ENCODE measurements at places on chromosomes 2 and 18.

- peak; percentile 96 for DNase-seq
Observed at GRCh38 chr18:57434536-57435494, at the start of gene ONECUT2. Gene ONECUT2 (plus strand): TSS chr18:57435374. CDS start chr18:57435717, 343 bp downstream.

DNA sequence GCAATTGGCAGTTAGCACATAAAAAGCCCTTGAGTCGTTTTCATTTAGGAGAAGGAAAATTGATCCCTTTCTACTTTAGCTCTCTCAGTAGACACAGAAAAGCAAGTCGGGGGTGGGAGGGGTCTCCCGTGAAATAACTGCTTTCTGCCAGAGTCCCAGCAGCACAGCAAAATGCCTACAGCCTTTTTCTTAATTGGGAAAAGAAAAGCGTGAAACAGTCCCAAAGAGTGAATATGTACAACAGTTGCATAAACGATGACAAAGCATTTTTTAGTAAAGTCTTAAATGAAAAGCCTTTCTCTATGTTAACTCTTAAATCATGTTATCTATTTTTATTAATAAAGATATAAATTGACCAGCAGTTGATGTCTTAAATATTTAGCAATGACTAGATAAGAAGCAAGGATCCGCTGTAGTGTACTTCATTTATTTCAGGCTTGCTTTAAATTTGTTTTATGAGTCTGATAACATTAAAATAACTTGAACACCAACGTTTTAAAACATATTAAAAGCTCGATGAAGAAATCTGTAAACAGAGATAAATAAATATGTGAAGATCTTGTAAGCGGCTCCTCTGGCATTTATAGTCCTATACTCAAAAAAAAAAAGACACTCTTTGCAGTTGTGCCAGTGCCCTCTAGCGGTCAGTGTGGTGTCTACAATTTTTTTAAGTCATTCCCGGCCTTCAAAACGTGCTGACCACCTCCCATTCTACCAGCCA lies 42.3 kb upstream of the ATIC start:
- DNase-seq = peak; percentile 75

- DNase-seq = no peak
Observed at GRCh38 chr2:120764492-120764891, 28.8 kb downstream of the GLI2 start.

- no peak for DNase-seq
Observed at GRCh38 chr2:41000374-41000773, 548.5 kb upstream of the SLC8A1 start.

GRCh38 chr2:226497146-226497909 lies 302.3 kb downstream of the IRS1 start:
- no peak for DNase-seq

- DNase-seq = no peak
Observed at GRCh38 chr2:18085593-18085992, 207.1 kb downstream of the KCNS3 start.

DNA sequence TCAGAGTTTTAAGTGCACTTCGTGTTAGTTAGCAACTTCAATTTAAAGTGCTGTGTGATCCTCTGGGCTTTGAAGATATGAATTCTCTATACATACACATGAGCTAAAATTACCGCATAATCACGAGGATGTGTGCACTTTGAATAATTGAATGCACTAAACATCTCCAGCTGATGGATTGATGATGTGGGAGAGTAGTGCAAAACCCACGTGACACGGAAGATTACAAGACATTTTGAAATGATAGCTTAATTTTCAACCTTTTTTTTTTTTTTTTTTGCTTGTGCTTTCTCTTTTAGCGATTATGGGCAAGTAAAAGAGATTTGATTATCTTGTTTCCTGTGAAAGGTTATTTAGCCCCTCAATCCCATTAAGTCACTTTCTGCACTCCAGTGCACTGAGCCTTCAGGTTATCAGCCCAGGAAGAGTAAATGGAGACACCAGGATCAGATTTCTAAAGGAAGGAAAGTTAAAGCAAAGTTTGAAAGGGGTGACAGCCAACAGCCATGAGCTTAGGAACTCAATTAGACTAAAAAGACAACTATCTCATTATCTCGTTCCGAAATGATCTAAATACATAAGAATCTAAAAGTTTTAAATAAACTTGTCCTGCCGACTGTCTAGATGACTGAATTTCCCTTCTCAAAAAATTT lies 81.6 kb downstream of the CDK15 start:
- no peak for DNase-seq

- DNase-seq = no peak
Observed at GRCh38 chr18:73901566-73901965, 246.1 kb downstream of the FBXO15 start.

DNA sequence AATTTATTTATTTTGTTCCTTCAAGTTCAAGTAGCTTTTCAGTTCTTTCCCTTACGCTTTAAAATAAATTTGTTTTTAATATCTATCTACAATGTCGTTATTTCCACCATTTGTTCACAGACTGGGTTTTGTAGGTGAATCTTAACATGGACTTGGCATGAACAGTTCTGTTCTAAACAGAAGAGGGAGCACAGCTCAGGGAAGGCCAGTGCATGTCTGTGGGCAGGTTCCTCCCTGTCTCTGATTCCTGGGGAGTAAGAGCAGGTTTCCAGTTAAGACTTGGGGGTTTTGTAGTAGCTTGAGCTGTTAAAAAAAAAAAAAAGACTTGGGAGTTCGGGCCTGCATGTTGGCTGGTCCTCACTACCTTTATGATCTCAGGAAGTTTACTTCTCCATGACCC lies 11.1 kb downstream of the TTL start:
- DNase-seq = no peak

DNA sequence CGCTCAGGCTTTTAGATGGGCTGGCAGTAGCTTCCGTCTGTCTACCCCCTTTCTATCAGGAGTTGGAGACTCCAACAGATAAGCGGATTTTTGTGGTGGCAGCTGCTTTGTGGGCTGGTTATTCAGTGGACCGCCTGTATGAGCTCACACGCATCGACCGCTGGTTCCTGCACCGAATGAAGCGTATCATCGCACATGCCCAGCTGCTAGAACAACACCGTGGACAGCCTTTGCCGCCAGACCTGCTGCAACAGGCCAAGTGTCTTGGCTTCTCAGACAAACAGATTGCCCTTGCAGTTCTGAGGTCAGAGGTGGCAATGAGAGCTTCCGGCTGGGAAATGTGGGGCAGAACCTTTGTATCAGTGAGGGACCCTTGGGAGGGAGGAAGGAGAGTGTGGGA lies 14.8 kb downstream of the CAD start:
- DNase-seq = no peak

- DNase-seq = no peak
Observed at GRCh38 chr18:73901151-73901550, 246.5 kb downstream of the FBXO15 start.

DNA sequence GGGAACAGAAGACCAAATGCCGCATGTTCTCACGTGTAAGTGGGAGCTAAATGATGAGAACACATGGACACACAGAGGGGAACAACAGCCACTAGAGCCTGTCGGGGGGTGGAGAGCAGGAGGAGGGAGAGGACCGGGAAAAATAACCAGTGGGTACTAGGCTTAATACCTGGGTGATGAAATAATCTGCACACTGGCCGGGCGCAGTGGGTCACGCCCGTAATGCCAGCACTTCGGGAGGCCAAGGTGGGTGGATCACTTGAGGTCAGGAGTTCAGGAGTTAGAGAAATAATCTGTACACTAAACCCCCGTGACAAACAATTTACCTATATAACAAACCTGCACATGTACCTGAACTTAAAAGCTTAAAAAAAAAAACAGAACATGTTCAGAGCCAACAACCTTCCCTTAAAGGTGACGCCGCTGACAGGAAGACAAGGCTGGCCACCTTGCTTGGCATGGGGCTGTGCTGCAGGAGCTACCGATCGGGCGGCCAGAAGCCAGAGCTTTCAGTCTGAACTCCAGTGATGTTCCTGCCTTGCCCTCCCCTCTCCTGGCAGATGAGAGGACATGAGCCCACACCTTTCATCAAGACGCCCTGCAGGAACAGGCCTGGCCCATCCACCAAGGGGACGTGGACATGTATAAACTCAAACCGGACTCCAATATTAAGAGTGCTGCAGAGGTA lies 11.2 kb downstream of the SLC66A2 start:
- DNase-seq = peak; percentile 11

- peak; percentile 34 for DNase-seq
Observed at GRCh38 chr2:20422402-20423271, 24.2 kb upstream of the RHOB start.

DNA sequence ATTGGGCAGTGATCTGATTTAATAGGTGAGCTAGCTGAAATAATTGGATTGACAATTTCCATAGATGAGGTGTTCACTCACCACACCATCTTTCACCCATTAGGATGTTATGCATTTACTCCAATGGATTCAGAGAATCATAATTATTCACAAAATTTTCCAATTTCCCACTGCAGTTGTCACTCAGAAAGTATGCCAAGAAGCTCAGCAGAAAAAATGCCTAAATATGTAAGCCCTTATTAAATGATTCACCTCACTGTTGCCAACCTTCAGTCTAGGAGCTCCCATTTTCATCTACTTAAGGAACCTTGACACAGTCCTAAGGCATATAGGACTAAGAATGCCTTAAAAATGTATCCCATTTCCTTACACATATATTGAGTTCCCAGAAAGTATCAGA lies 94.3 kb downstream of the MBD2 start:
- no peak for DNase-seq

DNA sequence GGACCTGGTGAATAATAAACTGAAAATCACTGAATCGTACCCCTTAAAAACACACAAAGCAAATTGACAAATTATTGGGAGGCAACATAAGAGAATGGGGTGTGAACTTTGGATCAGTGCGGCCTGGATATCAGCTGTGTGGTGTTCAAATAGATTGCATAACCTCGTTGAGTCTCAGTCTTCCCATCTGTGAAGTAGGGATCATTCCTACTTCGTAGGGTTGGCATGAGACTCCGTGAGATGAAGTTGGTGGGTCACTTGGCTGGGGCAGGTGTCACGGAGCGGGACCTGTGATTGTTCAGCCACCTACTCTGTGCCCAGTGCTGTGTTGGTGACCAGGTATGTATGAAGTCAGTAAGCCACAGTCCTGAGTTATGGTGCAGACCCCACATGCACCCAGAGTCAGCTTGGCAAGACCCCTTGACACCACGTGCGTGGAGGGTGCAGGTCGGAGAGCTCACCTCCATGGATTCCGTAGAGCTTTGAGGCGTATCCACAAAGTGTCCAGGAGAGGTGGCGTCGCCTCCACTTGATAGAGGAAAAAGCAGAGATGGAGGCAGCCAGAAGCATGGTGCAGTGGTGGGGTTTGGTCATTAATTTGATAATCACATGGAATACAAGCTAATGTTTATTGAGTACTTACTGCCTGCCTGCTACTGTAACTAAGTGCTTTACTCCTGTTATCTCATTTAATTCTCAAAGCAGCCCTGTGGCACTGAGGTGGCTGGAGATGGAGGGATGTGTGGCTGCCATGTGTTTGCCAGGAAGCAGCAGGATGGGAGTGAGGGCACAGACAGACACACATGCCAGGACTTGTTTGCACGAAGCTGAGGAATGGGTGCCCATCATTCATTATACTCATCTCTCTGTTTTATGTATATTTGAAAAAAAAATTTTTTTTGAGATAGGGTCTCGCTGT lies 35.8 kb downstream of the HPCAL1 start:
- no peak for DNase-seq

- DNase-seq = no peak
Observed at GRCh38 chr2:180625006-180625844, 355.2 kb upstream of the UBE2E3 start.

- DNase-seq = no peak
Observed at GRCh38 chr18:63207143-63207790, 112.3 kb downstream of the BCL2 start.

DNA sequence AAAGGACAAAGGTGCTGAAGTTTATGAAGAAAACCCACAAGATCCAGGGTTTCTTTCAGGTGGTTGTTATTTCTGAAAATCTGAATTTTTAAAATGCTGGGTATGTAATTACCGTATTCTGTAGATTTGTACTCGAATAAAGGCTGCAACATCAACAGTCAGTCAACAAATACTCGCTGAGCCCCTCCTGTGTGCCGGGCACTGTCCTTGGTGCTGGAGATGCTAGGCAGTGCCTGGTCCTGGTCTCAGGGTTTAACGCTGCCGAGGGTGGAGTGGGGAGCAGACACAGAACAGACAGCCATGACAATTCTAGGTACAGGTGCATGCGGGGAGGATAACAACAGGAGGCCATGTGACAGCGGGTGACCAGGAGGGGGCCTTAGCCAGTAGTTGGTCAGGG lies 27.2 kb upstream of the PDIA6 start:
- no peak for DNase-seq

DNA sequence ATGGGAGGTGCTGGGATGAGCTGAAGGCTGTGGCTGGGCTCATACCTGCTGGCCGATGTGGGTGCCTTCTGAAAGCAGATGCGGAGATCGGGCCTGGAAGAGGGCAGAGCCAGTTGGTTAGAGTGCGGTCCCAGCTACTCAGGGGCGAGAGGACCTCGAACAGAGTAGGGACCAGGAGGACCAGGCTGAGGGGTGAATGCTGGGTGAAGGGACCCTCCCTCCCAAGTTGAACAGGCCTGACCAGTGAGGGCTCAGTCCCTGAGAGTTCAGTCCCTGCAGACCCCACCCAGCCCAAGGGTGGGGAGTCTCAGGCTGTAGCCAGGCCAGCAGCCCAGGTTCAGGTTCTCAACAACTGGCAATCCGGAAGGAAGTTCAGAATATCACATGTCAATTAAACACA lies 232.8 kb upstream of the HS6ST1 start:
- no peak for DNase-seq

DNA sequence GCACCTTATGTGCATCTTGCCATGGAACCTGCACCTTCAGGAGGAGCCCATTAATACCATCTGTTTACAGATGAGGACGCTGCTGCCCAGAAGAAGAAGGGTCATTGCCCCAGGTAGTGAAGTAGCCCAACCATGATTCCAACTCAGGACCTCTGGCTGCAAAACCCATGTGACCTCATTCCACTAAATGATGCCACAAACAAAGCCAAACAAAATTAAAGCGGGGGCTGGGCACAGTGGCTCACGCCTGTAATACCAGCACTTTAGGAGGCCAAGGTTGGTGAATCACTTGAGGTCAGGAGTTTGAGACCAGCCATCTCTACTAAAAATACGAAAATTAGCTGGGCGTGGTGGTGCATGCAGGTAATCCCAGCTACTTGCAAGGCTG lies 202.1 kb downstream of the EIPR1 start:
- DNase-seq = no peak

DNA sequence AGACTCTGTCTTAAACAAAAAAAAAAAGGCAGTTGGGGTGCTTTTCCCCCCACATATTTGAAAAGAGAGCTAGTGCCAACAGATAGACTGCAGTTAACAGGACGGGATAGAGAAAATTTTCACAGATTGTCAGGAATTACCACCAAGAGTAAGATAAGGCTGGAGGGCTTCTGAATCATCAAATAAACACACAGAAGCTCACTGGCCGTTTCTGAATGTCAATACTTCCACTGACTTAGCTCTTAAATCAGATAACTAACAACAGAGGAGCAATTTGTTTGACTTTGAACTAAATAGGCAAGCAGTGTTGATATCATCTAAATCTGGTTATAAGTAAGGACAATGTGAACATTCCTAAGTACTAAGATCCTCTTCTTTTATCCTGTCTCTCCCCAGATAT lies 34.7 kb downstream of the PIEZO2 start:
- DNase-seq = no peak

GRCh38 chr2:10204326-10205161 lies 82.0 kb downstream of the RRM2 start:
- DNase-seq = no peak

All from testis (tissue), 5 donors.